ENCODE measurements at places on chromosomes 11 and 22.

- H3K4me1 ChIP-seq = peaks cover 29% of the 10 kb centered on the region
- no peak for DNase-seq
- no peaks in the 10 kb centered on the region for H3K36me3 ChIP-seq
- H3K27ac ChIP-seq = no peak overlapping the region
These were observed 23.9 kb upstream of the CD44 start for GRCh38 chr11:35114906-35115687.

- no peaks in the 10 kb centered on the region for H3K4me1 ChIP-seq
- H3K27ac ChIP-seq = no peak overlapping the region
- DNase-seq = no peak
- no peaks in the 10 kb centered on the region for H3K36me3 ChIP-seq
These were observed 195.3 kb downstream of the BRD1 start for GRCh38 chr22:49632199-49633009.

DNA sequence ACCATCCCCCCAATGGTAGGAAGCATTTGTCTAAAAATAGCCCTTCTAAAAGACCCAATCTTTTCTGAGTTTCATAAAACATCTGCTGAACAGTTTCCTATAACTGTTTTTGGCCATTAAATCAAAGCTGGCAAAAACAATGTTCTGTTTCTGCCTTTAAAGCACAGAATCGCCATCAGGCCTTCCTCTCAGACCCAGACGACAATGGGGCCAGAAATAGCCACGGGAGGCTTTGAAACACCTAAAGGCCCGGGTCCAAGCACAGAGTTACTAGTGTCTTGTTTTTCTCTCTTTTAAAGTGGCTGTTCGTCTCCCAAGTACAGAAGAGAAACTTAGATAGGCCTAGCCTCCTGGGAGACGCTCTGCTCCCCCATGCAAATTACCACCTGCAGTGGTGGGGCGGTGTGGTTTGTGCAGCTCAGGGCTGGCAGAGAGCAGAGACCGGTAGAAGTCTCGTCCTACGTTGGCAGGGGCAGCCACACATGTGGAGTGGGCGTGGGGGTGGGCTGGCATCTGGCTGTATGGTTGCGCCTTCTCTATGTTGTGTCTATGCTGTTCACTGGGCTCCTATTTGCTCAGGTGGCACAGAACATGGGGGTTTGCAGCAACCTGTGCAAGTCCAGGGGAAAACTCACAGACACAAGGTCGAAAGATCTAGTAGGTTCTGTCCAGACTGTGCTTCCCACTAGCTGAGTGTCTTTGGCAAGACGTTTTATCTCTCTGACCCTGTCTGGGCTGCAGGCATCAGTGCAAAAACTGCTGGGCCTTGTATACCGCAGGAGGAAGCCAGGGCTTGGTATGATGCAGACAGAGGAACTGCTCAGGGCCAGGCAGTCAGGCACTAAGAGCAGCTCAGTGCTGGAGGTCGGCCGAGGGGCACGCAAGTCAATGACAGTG lies 23.6 kb upstream of the ETS1 start:
- DNase-seq = peak; percentile 76
- H3K4me1 ChIP-seq = peaks cover 40% of the 10 kb centered on the region
- H3K27ac ChIP-seq = peak overlapping the region; percentile 85
- H3K4me3 ChIP-seq = peak overlapping the region; percentile 36

DNA sequence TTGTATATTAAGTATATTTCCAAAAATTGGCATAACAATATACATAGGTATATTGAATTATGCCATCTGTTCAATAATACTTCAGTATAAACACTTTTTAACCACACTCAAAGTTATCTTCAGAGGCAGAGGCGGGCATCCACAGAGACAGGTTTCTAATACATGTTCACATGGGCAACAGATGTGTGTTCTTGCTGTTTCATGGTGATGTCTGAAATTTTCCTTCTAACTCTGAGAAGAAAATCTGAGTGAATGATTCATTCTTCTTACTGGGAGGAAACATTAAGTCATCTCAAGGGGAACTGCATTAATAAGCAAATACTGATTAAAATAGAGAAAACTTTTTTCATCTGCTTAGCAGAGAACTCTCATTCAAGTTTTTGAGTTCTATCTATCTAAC lies 1074.5 kb downstream of the LRRC4C start:
- H3K36me3 ChIP-seq = no peaks in the 10 kb centered on the region
- no peak overlapping the region for H3K27ac ChIP-seq
- DNase-seq = no peak
- no peak overlapping the region for H3K4me3 ChIP-seq

GRCh38 chr22:44209343-44209742 lies 28.6 kb downstream of the PARVG start:
- H3K4me1 ChIP-seq = peaks cover 15% of the 10 kb centered on the region
- no peak for DNase-seq
- H3K27ac ChIP-seq = no peak overlapping the region
- no peaks in the 10 kb centered on the region for H3K27me3 ChIP-seq
- H3K36me3 ChIP-seq = peaks cover 17% of the 10 kb centered on the region

DNA sequence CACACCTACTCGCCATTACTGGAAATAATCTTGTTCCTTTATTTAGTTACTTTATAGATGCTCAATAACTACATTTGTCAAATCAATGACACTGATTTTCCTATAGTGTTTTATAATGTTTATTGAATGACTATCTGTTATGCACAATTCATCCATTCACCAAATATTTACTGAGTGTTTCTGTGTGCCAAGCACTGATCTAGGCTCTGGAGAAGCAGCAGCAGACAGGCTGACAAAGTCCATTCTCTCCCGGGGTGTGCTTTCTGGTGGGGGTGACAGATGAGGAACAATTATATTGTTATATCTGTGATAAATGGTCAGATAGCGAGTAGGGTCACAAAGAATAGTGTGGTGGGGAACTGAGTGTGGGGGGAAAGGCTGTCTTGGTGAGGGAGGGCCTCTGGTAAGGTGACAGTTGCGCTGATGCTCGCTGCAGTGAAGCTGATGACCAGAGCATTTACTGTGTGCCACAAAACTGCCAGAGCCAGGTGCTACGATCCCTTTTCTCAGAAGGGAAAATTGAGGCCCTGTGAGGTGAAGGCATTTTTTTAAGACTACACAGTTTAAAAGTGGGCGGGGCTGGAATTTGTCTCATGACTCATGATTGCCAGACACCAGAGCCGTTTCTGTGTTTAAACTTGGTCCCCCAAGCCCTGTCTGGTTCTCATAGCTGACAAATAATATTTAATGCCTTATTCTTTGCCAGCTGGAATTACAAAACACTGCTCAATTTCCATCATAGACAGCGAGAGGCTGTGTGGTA lies 10.2 kb downstream of the PACS1 start:
- H3K4me3 ChIP-seq = peak overlapping the region; percentile 83
- no peaks in the 10 kb centered on the region for H3K27me3 ChIP-seq
- peaks cover 63% of the 10 kb centered on the region for H3K36me3 ChIP-seq
- DNase-seq = peak; percentile 69
- H3K27ac ChIP-seq = peak overlapping the region; percentile 100

DNA sequence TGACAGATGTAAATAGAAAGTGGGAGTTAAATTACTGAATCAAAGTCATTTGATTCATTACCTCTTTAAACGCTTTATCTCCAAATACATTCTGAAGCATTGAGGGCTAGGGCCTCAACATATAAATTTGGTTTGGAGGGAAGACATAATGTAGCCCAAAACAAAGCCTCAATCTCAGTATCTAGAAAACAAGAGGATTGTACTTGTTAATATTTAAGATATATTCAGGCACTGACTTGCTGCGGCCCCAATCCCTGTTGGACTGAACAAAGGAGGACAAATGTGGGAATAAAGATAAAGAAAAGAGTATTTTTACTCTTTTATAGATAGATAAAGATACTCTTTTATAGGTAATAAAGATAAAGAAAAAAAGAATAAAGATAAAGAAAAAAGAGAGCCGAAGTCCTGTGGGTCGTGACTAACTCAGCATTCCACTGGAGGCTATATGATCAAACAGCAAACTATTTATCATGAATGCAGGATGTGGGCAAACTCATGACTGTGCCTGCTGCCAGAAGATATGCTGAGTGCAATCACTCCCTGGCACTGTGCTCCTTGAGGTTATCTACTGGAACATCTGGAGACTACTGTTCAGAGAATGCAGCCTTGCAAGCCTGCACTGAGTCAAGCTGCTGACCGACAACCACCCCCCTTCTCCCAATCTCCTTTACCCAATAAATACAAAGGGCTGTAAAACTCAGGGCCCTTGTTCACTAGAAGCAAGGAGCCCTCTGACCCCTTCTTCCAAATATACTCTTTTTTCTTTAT lies 6.9 kb downstream of the OR10V1 start:
- DNase-seq = no peak
- no peaks in the 10 kb centered on the region for H3K4me1 ChIP-seq
- H3K4me3 ChIP-seq = no peak overlapping the region
- H3K27ac ChIP-seq = no peak overlapping the region
- peaks cover 6% of the 10 kb centered on the region for H3K27me3 ChIP-seq

DNA sequence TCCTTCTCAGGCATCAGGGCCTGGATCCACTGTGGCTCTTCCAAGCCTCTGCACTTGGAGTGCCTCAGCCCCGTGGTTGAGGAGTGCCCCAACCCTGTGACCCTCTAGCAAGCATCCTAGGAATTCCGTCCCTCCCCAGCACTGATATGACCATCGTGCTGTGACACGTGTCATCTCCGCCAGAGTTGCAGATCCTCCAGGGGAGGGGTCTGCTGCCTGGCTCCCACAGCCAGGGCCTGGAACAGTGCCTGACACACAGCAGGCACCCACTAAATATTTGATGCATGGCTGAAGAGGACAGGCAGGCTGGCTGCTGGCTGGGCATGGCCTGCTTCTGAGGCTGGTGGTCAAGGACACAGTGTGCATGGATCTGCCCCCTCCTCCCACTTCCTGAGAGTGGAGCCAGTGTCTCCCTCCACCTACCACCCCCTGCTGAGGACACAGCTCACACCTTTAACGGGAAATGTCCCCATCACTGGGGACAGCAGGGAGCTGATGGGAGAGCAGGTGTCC lies 1.7 kb upstream of the CD81 start:
- DNase-seq = no peak
- H3K4me3 ChIP-seq = no peak overlapping the region
- peaks cover 21% of the 10 kb centered on the region for H3K27me3 ChIP-seq
- peaks cover 18% of the 10 kb centered on the region for H3K4me1 ChIP-seq
- H3K36me3 ChIP-seq = peaks cover 2% of the 10 kb centered on the region

GRCh38 chr11:24181395-24182047 lies 315.3 kb upstream of the LUZP2 start:
- H3K4me3 ChIP-seq = no peak overlapping the region
- no peaks in the 10 kb centered on the region for H3K4me1 ChIP-seq

DNA sequence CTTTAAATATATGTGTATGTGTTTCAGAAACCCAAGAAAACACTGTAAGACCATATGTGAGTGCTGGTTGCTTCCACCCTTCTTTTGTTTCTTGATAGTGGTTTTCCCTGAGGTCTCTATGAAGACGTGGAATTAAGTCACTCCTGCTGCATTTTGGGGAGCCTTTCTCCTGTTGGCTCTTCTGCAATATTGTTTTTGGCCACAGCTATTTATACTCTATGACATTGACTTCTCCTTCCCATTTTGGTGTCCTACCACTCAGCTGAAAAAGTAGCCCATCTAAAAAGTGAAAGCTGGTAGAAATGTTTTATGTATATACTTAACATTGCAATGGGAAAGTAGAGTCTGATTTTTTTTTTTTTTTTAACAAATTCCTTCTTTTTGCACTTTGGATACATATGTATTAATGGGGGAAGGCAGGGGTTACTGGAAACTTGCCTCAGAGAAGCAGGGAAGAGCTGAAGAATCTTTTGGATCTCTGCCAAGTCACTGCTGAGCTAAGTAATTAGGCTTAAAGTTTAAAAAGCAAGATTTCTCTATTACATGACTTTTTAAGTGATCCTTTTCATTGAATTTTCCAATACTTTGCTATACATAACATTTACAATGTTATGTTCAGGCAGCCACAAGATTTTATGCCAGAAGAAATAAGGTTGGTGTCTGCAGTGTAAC lies 1.8 kb downstream of the TTC17 start:
- peaks cover 39% of the 10 kb centered on the region for H3K4me1 ChIP-seq
- peak overlapping the region; percentile 97 for H3K27ac ChIP-seq
- peak overlapping the region; percentile 94 for H3K4me3 ChIP-seq
- H3K27me3 ChIP-seq = peaks cover 4% of the 10 kb centered on the region
- DNase-seq = no peak
- peaks cover 16% of the 10 kb centered on the region for H3K36me3 ChIP-seq

GRCh38 chr11:119892311-119892808 lies 163.4 kb upstream of the NECTIN1 start:
- DNase-seq = no peak
- H3K36me3 ChIP-seq = no peaks in the 10 kb centered on the region
- peaks cover 26% of the 10 kb centered on the region for H3K27me3 ChIP-seq

- peaks cover 66% of the 10 kb centered on the region for H3K4me1 ChIP-seq
- no peak for DNase-seq
- H3K27ac ChIP-seq = no peak overlapping the region
- H3K27me3 ChIP-seq = no peaks in the 10 kb centered on the region
- H3K4me3 ChIP-seq = no peak overlapping the region
These were observed 72.8 kb upstream of the PICALM start for GRCh38 chr11:86141727-86142126.

DNA sequence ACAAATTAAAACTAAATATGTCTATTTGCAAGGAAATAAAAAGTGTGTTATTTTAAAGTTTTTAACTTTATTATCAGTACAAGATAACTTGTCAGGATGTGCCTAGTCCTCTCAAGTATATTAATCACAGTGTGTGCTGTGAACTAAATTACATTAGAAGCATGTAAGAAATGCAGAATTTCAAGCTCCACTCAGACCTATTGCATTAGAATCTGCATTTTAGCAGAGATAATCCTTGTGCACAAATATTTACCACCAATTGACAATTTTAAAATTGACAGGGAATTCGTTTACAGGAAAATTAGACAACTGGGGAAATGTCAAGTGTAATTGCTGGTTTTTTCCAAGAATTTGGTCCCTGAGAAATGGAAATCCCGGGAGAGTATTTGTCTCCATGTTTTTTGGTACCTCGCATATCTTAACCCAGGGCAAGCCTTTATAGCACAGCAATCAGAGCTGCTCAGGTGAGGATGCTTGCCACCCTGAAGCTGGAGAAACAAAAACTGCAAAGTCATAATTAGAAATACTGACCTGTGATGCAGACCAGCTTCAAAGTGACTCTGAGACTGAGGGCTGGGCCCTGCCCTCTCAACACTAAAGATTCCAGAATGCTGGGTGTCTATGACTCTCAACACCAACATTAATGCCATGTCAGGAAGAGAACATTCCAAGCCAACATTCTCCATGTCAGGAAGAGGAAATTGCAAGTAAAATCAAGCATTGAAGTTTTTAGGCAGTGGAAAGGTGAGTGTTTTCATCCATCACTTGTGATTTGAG lies at the start of gene OR8G1:
TSS of gene OR8G1 (plus strand) at position 475 of the 777 bp plus-strand sequence. CDS start 8,581 bp downstream, outside the sequence.
- H3K4me1 ChIP-seq = no peaks in the 10 kb centered on the region
- no peak for DNase-seq
- H3K4me3 ChIP-seq = no peak within 1 kb of the TSS
- H3K27me3 ChIP-seq = no peaks in the 10 kb centered on the region

DNA sequence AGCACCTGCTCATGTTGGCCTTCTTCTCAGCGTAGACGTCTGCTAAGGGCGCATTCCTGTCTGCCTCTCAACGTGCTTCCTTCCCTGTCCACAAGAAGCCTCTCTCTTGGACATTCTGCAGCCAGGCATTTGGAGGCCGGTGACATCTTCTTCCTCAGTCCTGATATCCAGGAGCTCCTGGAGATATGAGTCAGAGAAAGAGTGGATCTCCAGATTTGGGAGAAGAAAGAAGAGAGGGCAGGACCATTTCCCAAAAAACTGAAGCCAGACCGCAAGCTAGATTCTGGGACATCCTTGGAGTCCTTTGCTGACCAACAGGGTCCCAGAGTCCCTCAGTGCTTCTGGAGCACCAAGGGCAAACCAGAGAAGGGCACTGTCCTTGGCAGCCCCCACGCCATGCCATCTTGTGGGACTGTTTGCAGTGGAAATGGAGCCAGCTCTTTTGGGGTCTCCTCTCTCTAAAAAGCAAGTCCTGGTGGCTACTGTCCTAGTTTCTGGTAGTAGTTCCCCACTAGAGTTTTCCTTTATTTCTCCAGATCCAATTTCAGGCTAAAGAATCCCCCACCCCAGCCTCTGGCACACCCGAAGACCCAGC lies 36.1 kb upstream of the SYT13 start:
- H3K27ac ChIP-seq = no peak overlapping the region
- no peaks in the 10 kb centered on the region for H3K36me3 ChIP-seq
